HT-29 (cell line): ENCODE measurements at places on chromosomes 1 and 21.

DNA sequence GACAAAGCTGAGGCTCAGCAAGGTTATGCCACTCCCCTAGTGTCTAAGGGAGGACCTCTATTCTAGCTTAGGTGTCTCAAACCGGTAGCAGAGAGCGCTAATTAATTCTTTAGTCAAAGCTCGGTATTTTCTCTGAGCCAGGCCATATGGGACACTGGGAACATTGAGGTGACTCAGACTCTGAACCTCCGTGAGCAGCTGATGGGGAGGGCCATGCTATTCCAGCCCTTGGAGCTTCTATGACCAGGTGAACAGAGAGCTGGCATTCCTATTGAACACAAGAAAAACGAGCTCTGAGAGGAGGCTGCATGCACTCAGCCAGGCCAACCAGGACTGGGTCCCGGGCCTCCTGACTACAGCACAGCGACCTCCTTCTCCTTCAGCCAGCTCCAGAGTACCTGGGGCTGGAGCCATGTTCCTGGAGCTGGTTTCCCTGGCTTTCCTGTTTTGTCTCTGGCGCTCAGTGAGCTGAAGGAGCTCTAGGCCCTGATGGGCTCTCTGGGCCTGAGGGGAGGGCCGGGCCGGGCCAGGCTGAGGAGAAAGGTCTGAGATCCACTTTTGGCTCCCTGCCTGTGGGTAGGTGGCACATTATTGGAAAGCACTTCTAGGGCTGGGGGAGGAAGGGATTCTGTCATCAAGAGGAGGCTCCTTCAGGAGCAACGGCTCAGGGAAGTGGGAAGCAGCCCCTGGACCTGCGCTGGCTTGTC, 37.0 kb downstream of the SLC9A1 start:
- peak; percentile 47 for DNase-seq

GRCh38 chr1:167654975-167655575, 25.0 kb downstream of the RCSD1 start:
- no peak for DNase-seq

GRCh38 chr1:161044908-161045735, 655 bp downstream of the USF1 start:
- DNase-seq = peak; percentile 76

- no peak for DNase-seq
Observed at GRCh38 chr1:112997781-112998180, 41.8 kb upstream of the SLC16A1 start.

DNA sequence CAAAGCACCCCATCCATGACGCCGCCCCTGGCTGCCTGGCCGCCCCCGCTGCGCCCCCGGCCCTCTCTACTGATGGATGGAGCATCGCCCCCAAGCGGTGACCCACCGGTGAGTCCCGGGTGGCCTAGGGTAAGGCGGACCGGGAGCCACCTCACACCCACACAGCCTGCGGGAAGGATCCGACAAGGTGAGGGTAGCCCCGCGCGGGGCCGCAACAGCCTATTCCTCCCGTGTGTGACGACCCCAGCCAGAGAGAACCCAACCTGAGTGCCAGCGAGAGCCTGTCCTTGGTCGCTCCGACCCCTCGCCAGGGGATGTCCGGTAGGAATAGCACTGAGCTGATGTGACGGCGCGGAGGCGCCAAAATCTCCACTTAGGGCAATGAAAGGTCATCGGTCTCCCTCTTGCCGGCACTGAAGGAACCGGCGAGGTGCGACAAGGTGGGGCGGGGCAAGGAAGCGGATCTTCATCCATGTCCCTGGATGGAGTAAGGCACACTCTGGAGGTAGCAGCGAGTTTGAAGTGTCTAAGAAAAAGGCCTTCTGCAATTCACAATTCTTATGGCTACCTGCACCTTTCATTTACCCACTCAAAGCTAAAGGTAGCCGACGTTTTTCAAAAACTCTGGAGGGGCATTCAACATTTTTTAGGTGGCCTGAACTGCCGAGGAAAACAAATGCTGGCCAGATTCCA, 19.7 kb upstream of the CHIA start:
- DNase-seq = no peak
